Stimulated activated CD4-positive, alpha-beta T cell treated with anti-CD3 and anti-CD28 coated beads, Interleukin-4, amount 100 ng/mL, for 24 hours (primary cell): ENCODE measurements at places on chromosomes 13 and 19.

- DNase-seq, result no peak
Observed at GRCh38 chr13:81142306-81142999, 801.5 kb upstream of the SPRY2 start.

GRCh38 chr13:93003531-93003930 is 223.1 kb upstream of the GPC6 start:
- no peak for DNase-seq

GRCh38 chr19:41548954-41549688 is 26.8 kb upstream of the CEACAM21 start:
- DNase-seq, result peak; percentile 84

DNA sequence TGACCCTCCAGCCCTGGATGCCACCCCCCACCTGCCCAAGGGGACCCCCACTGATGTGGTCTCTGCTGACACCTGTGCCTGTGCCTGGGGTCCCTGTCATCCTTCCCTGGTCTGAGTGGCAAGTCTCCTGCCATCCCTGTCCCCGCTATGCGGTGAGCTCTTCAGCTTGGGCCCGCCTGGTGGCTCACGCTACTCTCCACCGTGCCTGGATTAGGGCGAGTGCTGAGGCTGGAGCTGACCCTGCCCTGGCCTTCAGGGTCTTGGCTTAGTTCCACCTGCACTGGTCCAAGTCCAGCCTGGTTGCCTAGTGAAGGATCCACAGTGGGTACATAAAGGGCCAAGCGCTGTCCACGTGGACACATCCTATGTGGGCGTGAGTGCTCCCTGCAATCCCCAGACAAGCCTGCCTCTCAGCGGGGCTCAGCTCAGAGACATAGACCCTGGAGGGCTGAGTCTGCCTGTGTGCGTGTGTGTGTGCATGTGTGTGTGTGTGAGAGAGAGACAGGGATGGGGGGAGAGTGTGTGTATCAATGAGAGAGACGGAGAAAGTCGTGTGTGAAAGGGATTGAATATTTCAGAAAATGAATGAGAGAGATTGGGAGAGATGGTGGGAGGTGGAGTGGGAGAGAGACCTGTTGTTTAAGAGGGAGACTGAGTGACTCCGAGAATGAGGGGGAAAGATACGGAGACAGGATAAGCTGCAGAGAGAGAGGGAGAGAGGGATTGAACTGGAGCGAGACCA is 22.1 kb downstream of the WTIP start:
- DNase-seq, result no peak

- DNase-seq, result no peak
Observed at GRCh38 chr13:41004875-41005693, 14.0 kb downstream of the ELF1 start.

GRCh38 chr19:39481229-39481545 is 549 bp downstream of the TIMM50 start:
- DNase-seq, result no peak

DNA sequence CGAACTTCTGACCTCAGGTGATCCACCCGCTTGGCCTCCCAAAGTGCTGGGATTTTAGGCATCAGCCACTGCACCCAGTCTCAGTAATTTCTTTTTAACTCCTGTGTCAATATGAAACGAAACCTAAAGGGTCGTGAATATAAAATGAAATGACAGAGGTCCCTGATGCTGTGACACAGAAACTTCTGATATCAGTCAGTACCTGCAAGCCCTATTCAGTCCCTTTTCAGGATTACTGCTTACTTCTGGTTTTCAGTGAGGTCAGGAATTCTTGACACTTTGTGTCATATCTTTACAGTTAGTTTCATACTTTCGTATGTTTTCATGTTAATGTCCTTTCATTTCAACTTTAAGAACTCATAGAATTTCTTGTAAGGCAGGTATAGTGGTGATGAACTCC is 58.7 kb downstream of the RNF17 start:
- DNase-seq, result no peak

- DNase-seq, result no peak
Observed at GRCh38 chr13:43200736-43201135, 177.3 kb downstream of the DNAJC15 start.

DNA sequence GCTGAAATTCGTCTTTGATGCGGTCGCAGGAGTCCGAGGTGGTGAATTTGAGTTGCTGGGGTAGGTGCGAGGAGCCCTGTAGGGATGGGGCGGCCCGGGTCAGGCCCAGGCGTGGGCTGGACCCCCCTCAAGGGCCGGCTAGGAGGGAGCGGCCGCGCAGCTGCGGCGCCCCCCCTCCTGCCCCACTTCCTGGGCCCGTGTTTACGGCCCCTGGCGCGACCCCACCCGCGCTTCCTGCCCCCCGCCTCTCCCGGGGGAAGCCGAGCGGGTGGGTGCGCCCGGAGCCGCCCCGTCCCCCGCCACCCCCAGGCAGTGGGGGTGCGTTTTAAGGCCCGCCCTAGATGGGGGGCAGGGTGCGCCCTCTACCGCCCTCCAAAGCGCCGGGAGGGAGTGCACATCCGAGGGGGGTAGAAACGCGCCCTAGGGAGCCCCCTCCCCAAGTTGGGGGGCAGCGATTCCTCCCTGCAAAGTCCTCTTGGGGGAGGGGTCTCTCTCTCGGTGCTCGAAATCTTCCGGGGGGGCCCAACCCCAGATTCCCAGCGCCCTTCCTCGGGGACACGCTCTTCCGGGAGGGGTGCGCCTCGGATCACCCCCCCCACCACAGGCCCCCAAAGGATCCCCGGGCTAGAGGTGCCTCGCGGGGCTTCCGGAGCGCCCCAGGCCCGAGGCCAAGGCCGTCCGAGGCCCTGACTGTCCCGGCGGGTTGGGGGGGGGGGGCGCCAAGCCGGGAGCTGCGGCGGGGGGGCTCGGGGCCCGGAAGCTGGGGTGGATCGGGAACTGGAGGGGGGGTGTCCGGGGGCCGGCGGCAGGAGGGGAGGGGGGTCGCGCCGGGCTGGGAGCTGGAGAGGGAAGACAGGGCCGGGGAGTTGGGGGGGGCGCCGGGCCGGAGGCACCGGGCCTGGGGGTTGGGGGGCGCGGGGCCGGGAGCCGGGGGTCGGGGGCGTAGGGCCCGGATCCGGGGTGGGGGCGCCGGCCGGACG is 823 bp downstream of the TLE5 start:
- peak; percentile 53 for DNase-seq

- no peak for DNase-seq
Observed at GRCh38 chr13:97043302-97043701, 49.0 kb upstream of the OXGR1 start.

DNA sequence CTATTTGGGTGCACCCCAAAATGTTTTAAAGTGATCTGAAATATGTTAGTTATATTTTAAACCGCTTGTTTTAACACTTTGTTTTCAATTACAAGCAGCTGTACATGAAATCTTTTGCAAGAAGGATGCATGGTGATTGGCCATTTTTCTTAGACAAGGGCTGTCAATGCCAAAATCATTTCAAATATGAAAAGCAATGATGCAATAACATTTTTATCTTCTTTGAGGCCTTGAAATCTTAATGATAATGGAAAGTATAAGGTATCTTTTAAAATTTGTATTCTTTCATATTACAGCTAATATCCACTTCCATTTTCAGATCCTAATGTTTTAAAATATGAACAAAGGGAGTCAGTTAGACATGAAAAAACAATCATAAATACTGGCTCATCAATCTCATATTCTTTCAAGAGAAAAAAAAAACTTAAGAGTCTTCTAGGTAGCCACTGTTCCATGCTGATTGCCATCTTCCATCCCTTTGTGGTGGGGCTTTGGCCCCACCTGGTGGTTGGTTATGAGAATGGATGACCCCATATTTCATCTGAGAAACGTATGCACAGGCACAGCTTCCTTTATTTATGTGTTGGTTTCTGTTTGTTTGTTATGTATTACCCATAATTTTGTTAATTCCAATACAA is 330.3 kb upstream of the MIR17HG start:
- DNase-seq, result no peak

GRCh38 chr13:98261165-98261702 is 84.2 kb upstream of the RNF113B start:
- no peak for DNase-seq

GRCh38 chr19:46474211-46474610 is 2.8 kb upstream of the PNMA8A start:
- no peak for DNase-seq

DNA sequence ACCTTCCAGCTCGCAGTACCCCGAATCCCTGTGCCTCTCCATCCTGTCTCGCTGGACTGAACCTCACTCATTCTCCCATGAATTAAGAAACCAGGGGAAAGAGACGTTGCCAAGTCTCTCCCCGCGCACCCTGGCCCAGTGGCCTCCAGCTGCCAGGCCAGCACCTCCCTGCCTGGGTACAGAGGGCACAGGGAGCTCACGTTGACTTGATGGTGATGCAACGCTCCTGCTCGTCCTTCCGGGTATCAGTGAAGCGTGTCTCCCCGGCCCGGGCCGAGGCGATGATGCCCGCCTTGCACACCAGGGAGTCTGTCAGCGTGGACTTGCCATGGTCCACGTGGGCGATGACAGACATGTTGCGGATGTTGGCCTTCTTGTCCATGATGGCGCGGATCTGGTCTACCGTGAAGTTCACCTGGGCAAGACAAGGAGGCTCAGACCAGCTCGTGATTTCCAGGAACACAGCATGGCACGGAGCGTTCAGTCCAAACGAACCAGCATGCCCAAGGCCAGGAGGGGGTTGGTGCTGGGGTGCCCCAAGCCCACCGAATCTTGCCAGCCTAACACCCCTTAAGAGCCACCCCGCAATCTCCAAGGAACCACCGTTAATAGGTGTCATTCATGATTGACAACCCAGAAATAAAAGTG is 1.2 kb downstream of the EEF2 start:
- peak; percentile 19 for DNase-seq

DNA sequence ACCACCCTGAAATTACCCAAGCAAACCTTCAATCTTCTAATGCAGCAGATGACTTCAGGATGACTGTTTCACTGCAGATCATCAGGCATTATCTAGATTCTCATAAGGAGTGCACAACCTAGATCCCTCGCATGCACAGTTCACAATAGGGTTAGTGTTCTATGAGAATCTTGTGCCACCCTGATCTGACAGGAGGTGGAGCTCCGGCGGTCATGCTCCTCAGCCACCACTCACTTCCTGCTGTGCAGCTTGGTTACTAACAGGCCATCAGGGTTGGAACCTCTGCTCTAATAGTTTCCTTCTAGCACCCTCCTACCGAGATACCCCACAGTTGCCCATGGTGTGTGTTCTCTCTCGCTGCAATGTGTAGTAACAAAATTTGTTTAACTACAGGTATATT is 442.8 kb downstream of the FGF14 start:
- DNase-seq, result no peak

- no peak for DNase-seq
Observed at GRCh38 chr19:6260912-6261650, 18.7 kb downstream of the MLLT1 start.

GRCh38 chr19:5091018-5091683 is 122.2 kb downstream of the KDM4B start:
- no peak for DNase-seq

- no peak for DNase-seq
Observed at GRCh38 chr13:35346494-35346893, 130.0 kb downstream of the MAB21L1 start.

- DNase-seq, result no peak
Observed at GRCh38 chr13:111451402-111451801, 131.0 kb downstream of the TEX29 start.

DNA sequence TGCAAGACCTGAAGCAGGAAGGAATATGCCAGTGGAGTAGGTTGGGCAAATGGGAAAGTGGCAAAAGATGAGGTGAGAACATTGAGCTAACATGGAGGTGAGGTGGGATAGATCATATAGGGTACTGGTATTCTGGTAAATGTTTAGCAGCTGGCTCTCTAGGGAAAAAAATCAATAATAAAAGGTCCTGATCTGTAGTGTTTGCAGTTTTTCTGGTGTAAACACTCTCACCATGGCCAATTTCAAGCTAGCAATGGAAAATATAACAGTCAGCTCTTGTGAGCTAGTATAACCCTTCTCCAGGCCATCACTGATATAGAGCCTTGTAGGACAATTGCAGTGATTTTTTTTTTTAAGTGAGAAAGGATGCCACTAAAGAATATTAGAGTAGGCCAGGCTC is 31.3 kb downstream of the RFC3 start:
- DNase-seq, result no peak

GRCh38 chr13:30074431-30074830 is 224.0 kb upstream of the UBL3 start:
- DNase-seq, result no peak

- DNase-seq, result no peak
Observed at GRCh38 chr13:108755083-108755482, 125.7 kb downstream of the MYO16 start.

DNA sequence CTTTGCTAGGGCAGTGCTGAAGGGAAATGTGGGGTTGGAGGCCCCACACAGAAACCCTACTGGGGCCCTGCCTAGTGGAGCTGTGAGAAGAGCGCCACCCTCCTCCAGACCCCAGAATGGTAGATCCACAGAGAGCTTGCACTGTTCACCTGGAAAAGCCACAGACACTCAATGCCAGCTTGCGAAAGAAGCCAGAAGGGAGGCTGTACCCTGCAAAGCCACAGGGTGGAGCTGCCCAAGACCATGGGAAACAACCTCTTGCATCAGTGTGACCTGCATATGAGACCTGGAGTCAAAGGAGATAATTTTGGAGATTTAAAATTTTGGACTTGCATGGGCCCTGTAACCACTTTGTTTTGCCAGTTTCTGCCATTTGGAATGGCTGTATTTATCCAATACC is 615.4 kb upstream of the MIR17HG start:
- DNase-seq, result no peak

DNA sequence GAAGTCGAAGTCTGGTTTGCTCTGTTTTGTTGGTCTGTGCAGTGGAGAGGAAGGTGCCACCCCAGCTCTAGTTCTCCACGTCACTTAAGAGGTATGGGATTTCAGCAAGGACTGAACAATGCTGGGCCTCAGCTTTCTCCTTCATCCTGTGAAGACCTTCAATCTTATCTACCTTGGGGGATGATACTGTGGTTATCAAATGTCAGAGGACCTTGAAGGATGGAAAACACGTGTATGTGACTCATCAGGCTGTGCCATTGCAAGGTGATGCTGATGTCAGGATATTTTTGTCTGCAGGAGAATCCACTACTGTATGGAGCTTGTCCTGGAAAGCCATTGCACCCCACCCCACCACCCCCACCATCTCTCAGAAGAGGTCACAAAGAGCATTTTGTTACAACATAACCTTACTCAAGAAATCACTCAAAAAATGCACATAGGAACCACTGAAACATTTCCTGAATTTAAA is 81.4 kb upstream of the UQCRFS1 start:
- DNase-seq, result no peak

DNA sequence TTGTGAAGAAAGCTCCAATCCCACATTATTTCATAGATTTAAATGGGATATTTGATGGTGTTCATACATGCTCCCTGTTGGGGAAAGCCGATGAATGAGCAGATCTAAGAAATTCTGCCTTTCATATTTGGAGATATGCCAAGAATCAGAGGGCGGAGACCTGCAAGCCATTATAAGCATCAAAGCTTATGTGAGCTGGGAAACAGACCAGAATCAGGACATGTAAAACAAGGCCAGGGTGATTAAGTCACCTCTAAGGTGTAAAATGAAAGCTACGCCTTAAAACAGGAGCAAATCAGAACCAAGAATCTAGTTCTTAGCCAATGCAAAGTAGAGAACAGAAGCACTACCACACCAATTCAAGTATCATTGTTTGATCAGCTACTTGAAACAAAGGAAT is 392.4 kb downstream of the DCT start:
- DNase-seq, result no peak

GRCh38 chr19:18908917-18909619 is 10.1 kb downstream of the COPE start:
- no peak for DNase-seq

- no peak for DNase-seq
Observed at GRCh38 chr19:34172661-34173192, 423 bp downstream of the LSM14A start.
